ENCODE measurements at places on chromosomes 7 and 10.

- no peak for DNase-seq
Observed at GRCh38 chr7:142301299-142301698, 43.4 kb upstream of the PRSS58 start.

DNA sequence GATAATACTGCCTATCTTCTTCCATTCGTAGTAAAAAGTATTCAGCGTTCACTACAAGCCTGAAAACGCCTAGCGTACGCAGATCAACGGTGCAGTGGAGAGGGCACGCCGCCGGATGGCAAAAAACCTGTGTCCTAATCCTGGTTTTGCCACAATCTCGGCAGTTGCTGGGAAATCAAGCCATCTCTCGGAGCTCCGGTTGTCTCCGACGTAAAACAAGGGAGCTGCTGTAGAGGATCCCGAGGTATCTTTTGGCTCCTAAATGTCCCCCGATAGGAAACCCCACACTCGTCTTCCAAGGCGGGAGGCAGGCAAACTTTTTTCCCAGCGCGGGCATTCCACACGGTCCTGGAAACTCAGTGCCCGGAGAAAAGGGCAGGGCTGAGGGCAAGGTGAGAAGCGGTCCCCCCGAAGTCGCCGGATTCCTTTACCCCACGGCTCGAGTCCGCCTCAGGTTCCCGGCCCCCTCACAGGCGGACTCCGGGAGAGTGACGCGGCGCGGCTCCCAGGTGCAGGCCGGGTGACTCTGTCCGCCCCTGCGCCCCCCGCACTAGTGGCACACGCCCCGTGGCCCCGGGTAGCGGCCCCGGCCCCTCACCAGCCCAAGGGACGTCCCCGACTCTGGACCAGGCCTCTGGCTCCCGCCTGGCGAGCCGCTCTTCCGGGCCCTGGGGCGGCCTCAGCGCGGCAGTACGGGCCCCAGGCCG lies 649 bp downstream of the IDE start:
- peak; percentile 32 for DNase-seq

DNA sequence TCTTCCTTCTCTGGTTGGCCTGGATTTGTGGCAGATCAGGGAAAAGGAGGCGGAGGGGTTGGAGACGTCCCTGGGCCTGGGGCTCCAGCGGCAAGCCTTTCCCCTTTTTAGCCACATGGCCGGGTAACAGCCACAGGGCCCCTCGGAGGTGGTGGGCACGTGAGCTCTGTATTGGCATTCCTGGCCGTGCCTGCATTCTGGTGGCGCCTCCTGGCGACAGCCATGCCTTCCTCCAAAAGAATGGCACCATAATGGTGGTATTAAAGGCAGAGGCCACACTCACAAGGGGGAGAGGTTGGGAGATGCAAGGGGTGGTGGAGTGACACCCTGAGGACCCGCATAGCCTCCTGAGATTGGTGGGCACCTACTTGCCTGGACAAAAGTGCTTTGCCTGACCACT lies 3.0 kb upstream of the AQP1 start:
- no peak for DNase-seq

DNA sequence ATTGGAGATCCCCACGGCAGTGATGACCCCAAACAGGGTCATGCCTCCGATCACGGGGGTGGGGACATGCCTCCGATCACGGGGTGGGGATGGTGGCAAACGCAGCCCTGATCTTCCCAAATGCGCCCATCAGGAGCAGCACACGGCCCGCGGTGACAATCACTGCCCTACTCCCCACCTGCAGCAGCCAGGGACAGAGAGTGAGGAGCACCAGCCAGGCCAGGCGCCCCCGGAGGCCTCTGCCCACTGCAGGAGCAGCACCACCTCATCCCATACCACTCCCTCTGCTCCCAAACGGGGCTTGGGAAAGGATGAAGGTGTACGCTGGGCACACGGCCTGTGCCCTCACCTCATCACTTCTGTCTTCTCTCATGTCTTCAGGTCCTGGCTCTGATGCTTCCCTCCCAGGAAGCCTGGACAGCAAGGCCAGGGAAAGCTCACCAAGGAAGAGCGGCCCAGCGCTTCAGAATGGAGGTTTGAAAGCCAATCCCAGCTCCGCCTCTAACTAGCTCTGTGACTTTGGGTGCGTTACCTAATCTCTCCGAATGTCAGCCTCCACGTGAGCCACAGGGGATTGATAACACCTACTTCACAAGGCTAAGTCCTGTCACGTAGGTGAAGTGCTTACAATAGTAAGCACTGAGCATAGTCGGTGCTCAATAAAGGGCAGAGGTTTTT lies 37.1 kb downstream of the STRA8 start:
- no peak for DNase-seq

GRCh38 chr10:125605167-125605566 lies 77.8 kb downstream of the TEX36 start:
- DNase-seq, result no peak

GRCh38 chr10:114195079-114195478 lies 15.9 kb downstream of the TDRD1 start:
- no peak for DNase-seq

- no peak for DNase-seq
Observed at GRCh38 chr7:151439855-151440798, at the start of gene CRYGN. TSS of gene CRYGN (minus strand) at chr7:151440141. CDS start at chr7:151439917, 224 bp downstream.

- no peak for DNase-seq
Observed at GRCh38 chr10:12500381-12501303, 151.3 kb downstream of the CAMK1D start.

DNA sequence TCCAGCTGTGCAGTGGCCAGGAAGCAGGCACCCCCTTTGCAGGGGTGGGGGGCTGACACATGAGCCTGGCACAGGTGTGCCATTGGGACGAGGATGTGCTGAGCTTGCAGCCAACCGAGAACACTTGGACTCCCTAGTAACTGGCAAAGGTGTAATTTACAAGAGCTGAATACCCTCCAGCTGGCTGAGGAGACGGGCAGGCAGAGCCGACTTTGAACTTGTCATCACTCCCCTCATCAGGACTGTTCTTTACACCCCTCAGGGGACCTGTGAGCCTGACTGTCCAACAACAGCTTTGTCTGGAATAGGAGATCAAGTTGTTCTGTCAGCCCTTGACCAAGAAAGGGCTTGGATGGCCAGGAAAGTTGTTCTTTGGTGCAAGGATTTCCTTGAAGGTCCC lies 61.2 kb downstream of the CDH23 start:
- DNase-seq, result no peak

- no peak for DNase-seq
Observed at GRCh38 chr10:114638821-114639625, 19.1 kb downstream of the ABLIM1 start.

DNA sequence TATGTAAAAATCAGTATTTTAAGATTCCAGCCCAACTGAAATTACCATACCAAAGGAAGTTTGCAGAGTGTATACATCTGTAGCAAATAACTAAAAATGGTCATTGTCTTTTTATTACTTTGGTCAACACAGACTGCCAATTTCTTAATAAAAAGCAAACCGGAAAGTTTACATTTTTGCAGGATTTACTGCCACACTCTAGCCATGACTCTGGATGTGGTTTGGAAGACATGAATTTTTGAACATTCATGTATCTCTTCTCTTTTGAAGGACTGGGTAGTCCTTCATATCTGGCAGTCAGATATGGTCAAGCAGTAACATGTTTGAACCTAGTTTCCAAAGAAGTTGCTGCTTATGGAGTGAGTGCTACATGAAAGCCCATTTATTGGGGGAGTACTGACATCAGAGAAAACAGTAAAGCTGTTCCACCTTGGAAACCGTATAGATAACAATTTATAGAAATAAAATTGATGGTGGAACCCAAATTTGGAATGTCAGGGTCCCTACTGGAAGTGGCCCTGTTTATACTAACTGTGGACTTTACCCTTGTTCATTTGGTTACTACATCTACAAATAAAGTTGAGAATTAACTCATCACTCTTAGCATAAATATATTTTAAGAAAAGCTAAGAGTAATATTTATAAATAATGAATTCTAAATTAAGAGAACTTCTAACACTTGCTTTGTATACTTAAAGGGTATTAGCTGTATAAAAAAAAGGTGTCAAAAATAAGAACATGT lies 84.6 kb downstream of the ZMYND11 start:
- no peak for DNase-seq

GRCh38 chr10:126240483-126240882 lies 147.8 kb downstream of the ADAM12 start:
- no peak for DNase-seq

- DNase-seq, result no peak
Observed at GRCh38 chr7:70574970-70575799, 556.8 kb upstream of the GALNT17 start.

DNA sequence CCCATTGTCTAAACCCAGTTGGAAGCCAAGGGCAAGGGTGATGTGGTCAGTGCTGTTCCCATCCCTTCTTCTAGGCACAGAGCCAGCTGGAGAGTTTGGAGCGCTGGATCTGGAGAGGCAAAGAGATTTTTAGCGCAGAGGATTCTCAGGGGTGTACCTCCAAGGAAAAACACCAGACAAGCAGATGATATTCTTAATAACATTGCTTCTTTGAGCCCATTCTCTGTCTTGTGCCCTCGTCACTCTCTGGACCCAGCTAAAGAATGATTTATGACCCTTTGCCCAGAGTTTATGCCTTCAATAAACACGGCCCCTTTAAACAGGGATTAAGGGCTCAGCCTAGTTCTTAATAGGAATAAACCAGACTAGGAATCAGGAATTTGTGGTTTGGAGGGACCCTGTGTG lies 4.7 kb upstream of the HIP1 start:
- no peak for DNase-seq

GRCh38 chr7:64639267-64640001 lies 26.5 kb upstream of the ZNF107 start:
- peak; percentile 13 for DNase-seq

DNA sequence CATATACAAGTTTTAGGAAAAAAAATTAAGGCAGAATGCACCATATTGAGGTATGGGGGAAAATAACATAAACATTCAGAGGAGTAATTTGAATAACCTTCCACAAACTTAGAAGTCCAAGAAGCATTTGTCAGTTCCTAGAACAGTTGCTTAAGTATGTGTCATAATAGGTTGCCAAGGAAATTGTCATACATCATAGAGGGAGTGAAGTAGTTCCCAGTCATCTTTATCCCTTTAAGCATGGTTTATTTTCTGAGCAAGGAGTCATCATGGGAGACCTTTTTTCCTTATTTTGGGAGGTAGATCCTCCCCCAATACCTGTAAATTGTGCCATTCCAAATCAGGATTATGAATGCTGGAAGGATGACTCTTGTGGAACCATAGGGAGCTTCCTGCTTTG lies at the start of gene SSMEM1:
SSMEM1 (plus strand) TSS at position 219 of the 400 bp plus-strand sequence; CDS start at position 270, 51 bp downstream.
- DNase-seq, result no peak

- DNase-seq, result no peak
Observed at GRCh38 chr10:24851629-24852028, 100.8 kb downstream of the PRTFDC1 start.

DNA sequence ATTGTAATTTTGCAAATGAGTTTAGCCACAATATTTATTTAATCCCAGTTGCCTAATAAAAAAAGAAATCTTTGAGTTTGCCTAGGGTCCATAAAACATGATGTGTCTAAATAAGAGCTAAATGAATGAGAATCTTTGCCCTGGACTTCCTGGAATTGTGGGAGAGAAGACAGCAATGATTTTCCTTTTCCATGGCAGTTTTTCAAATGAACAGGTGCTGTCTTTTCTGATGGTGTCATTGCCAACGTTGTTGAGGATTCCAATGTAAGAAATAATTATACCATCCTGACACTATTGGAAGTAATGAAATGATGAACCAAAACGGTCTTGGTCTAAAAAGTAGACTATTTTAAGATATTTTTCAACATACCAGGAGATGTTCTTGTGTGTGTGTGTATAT lies 984.7 kb upstream of the CELF2 start:
- no peak for DNase-seq

Data from CD4-positive, alpha-beta T cell treated with Interleukin-1 beta for 1 hour (primary cell).